T-helper 22 cell (primary cell): ENCODE measurements at places on chromosomes 6 and 20.
A peak's percentile ranks its signal among the peaks of the same experiment; 100 is the strongest.

DNA sequence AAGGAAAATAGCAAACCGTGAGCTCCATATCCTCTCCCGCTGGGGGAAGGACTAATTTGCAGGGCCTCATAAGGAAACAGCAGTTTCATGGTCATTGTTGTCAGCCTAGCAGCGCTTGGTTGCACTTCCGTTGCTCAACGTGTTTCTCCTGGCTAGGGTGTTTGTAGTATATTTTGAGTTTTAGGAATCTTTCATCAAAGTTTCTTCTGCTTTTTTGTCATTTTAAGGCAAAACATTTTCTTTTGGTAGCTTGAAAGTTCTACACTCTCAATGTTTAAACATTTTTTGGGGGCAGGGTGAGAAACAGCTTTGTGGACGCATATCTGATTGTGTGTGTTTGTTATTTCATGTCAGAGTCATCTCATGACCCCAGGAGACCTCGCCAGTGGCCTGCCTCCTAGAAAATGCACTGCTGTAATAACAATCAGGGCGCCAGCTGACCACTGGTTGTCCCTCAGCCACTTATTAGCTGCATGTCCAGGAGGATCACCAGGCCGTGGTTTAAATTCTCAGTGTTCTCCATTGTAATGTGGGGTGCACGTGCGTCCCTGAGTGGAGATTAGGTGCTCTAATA lies 20.6 kb downstream of the JARID2 start:
- DNase-seq, result no peak

DNA sequence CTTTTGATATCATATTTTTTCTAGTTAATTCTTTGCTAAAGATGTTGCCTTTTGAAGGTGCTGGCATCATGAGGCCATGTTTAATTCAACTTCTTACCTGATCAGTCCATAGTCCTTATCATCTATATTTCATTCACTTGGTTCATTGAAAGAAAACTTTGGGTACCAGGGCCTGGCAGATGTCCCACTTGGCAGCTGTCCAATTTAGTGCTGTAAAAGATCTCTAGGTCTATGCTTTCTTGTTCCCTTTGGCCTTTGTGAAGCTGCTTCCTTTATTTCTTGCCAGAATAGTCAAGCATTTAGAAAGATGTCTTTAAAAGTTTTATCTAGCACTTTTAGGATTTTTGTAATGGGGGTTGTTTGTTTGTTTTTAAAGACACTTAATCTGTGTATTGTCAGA lies 61.7 kb upstream of the EYA4 start:
- no peak for DNase-seq

GRCh38 chr6:48560408-48560807 lies 449.4 kb upstream of the PTCHD4 start:
- no peak for DNase-seq

GRCh38 chr6:105569706-105570105 lies 166.8 kb upstream of the PREP start:
- no peak for DNase-seq

GRCh38 chr6:108243836-108244235 lies 17.0 kb downstream of the SNX3 start:
- DNase-seq, result no peak

- no peak for DNase-seq
Measured at GRCh38 chr6:71277926-71278600, 10.5 kb upstream of the OGFRL1 start.

GRCh38 chr6:8859501-8859900 lies 424.2 kb upstream of the SLC35B3 start:
- DNase-seq, result no peak

DNA sequence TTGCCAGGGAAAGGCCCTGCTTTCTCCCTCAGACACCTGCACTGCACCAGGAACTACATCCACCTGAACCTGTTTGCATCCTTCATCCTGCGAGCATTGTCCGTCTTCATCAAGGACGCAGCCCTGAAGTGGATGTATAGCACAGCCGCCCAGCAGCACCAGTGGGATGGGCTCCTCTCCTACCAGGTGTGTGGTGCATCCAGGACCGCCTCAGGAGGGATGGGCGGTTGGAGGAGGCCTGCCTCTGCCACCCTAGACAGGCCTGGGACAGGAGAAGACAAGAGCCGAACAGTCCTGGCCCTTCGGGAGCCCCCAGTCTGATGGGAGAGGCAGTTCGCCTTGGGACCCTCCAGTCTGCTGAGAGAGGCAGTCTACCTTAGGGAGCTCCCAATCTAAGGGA lies 24.2 kb downstream of the GLP1R start:
- DNase-seq, result no peak

GRCh38 chr6:41964201-41964887 lies 22.7 kb upstream of the CCND3 start:
- no peak for DNase-seq

DNA sequence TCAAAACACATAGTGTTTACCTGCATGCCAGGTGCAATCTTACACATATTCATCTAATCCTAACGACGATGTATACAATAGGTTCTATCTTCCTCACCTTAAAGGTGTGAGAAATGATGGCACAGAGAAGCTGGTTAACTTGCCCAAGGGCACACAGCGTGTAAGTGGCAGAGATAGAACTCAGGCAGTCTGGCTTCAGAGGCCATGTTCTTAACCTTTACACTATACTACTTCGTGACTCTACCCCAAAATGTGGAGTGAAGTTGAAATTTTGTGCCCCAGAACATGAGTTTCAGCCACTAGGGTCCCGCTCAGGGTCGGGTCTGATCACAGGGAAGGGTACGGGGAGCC lies 584 bp downstream of the VPS52 start:
- no peak for DNase-seq

- DNase-seq, result peak; percentile 73
Measured at GRCh38 chr6:129683601-129684322, 26.2 kb downstream of the ARHGAP18 start.

GRCh38 chr6:40743226-40743625 lies 156.1 kb upstream of the LRFN2 start:
- DNase-seq, result no peak

DNA sequence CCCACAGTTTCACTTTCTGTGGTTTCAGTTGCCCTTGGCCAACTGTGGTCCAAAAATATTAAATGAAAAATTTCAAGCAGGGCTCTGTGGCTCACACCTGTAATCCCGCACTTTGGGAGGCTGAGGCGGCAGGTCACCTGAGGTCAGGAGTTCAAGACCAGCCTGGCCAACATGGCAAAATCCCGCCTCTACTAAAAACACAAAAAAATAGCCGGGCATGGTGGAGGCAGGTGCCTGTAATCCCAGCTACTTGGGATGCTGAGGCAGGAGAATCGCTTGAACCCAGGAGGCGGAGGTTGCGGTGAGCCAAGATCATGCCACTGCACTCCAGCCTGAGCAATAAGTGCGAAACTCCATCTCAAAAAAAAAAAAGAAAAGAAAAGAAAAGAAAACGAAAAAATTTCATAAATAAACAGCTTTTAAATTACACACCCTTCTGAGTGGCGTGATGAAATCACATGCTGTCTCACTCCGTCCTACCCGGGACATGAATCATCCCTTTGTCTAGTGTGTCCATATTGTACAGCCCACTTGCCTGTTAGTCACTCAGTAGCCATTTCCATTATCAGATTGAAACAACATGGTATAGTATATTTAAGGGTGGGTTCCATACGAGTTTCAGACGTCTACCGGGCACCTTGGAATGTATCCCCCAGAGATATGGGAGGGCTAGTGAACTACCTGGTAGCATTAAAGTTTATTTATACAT lies 11.7 kb downstream of the PTPRK start:
- DNase-seq, result no peak

GRCh38 chr6:6052216-6052615 lies 45.5 kb upstream of the NRN1 start:
- DNase-seq, result no peak

DNA sequence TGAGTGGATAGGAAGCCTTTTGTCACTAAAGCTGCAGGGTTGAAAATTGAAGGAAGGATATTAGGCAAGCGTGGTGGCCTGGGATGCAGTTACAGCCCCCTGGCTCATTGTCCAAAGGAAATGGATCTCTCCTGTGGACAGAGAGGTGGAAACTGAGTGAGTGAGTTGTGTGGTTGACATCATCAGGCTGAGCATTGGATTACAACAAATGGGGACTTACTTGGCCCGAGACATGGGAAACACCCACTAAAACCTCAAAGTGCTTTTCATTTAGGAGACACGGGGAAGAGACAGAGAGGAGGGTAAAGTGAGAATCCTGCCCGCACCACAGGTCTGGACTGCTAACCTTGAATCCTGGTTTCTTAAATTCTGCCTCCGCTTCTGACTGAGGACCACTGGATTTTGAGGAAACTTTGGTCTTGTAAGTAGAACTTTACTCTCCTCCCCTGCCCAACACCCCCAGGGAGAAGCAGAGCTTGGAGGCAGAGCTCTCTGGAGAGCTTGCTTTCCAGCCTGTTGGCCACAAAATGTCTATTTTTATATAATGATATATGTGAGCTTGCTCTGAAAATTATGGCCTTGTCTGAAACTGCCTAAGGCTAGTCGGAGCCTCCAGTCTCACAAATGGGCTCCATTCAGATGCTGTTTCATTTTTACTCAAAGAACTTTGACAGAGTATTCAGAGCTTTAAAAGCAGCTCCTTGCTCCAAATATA lies at the start of gene PKIG:
Gene PKIG (plus strand): TSS at position 269 of the 715 bp plus-strand sequence. CDS start 31,978 bp downstream, outside the sequence.
- DNase-seq, result no peak

DNA sequence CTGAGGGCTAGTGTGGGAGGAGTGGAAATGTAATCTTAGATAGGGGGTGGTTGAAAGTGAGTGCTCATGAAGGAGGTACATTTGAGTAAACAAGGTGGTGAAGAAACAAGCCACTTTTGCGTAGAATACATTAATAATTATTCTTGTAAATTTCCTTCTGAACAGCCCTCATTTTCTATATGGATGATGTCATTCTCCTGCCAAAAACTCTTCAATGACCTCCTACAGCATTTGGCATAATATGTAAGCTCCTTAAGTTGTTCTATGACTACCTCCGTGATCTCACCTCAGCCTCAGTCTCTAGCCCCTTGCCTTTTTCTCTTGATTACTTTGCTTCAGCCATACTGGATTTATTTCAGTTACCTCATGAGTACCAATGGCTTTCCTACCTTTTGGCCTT lies 14.0 kb upstream of the SNAP91 start:
- no peak for DNase-seq

- no peak for DNase-seq
Measured at GRCh38 chr6:34132486-34133185, 13.3 kb downstream of the GRM4 start.

DNA sequence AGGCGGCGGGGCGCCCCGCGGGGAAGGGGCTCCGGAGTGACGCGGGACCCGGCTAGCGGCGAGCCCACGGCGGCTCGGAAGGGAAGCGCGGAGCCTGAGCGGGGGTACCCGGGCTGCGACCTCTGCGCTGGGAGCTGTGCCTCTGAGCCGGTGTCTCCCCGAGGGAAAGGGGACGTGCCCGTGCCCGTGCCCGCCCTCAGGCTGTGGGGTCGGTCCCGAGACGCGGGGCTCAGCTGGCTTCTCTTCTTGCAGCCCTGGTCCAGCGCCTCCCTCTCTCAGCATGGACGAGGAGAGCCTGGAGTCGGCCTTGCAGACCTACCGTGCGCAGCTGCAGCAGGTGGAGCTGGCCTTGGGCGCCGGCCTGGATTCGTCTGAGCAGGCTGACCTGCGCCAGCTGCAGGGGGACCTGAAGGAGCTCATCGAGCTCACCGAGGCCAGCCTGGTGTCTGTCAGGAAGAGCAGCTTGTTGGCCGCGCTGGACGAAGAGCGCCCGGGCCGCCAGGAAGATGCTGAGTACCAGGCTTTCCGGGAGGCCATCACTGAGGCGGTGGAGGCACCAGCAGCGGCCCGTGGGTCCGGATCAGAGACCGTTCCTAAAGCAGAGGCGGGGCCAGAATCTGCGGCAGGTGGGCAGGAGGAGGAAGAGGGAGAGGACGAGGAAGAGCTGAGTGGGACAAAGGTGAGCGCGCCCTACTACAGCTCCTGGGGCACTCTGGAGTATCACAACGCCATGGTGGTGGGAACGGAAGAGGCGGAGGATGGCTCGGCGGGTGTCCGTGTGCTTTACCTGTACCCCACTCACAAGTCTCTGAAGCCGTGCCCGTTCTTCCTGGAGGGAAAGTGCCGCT lies 686 bp downstream of the ZGPAT start:
- no peak for DNase-seq

DNA sequence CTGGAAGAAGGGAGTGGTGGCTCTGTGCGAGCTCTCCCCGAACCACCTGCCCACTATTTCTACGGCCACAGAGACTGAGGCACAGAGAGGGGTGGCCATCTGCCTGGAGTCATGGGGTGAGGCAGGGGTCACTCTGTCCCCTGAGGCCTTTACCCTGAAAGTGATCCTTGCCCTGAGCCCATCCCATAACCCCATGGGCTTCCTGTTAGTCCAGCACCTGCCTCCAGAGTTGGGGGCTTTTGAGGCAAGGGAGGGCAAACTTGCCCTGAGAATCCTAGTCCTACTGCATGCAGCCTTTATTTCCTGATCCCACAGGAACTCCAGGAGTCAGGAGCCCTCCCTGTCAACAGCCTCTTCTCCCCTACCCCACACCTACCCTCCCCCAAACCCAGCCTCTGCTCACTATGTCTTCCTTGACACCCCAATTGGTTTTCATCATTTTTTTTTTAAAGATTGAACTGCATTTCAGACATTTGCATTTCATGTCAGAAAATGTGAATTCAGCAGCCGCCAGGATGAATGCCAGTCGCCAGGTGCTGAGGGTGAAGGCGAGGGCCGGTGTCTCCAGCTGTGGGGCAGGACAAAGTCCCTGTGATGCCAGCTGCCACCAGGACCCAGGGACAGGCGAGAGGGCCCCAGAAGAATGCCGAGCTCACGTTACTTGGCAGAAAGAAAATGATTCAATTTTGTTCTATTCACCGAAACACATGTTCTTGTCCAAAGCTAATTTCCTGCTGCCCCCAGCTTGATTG lies 47.6 kb upstream of the NNAT start:
- DNase-seq, result no peak

GRCh38 chr20:62618611-62619529 lies 23.4 kb upstream of the SLCO4A1 start:
- DNase-seq, result no peak

- peak; percentile 36 for DNase-seq
Measured at GRCh38 chr20:32521780-32522525, 63.2 kb downstream of the NOL4L start.

- DNase-seq, result no peak
Measured at GRCh38 chr20:45576995-45577394, 2.1 kb downstream of the WFDC8 start.

GRCh38 chr20:40111282-40111681 lies 577.8 kb downstream of the MAFB start:
- DNase-seq, result no peak

DNA sequence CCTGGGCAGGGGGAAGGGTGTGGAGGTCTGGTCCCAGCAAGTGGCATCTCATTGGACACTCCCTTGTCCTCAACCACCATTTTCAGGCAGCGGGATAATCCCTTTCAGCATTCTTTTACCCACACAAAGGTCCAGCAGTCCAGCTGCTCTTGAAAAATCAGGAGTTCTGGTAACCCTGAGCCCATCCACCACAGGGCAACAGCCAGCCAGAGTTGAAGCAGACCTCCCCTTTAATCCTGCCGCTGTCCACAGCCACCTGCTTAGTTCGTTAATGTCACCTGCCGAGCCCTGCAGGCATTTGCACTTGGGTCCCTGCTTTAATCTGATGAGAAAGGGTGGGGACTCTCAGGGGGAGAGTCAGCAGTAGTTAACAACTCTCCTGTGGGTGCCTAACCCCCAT lies 11.1 kb downstream of the TMEM74B start:
- no peak for DNase-seq

GRCh38 chr6:157535340-157536222 lies 154.6 kb downstream of the ZDHHC14 start:
- no peak for DNase-seq

- DNase-seq, result no peak
Measured at GRCh38 chr6:33112148-33112547, 36.4 kb downstream of the HLA-DPB1 start.

- DNase-seq, result no peak
Measured at GRCh38 chr6:102686461-102686860, 1293.0 kb downstream of the GRIK2 start.

GRCh38 chr6:42532038-42532669 lies 31.7 kb upstream of the UBR2 start:
- no peak for DNase-seq

GRCh38 chr6:118935331-118935668 lies 341 bp upstream of the MCM9 start:
- no peak for DNase-seq
